ENCODE measurements at places on chromosomes 3 and 15.

DNA sequence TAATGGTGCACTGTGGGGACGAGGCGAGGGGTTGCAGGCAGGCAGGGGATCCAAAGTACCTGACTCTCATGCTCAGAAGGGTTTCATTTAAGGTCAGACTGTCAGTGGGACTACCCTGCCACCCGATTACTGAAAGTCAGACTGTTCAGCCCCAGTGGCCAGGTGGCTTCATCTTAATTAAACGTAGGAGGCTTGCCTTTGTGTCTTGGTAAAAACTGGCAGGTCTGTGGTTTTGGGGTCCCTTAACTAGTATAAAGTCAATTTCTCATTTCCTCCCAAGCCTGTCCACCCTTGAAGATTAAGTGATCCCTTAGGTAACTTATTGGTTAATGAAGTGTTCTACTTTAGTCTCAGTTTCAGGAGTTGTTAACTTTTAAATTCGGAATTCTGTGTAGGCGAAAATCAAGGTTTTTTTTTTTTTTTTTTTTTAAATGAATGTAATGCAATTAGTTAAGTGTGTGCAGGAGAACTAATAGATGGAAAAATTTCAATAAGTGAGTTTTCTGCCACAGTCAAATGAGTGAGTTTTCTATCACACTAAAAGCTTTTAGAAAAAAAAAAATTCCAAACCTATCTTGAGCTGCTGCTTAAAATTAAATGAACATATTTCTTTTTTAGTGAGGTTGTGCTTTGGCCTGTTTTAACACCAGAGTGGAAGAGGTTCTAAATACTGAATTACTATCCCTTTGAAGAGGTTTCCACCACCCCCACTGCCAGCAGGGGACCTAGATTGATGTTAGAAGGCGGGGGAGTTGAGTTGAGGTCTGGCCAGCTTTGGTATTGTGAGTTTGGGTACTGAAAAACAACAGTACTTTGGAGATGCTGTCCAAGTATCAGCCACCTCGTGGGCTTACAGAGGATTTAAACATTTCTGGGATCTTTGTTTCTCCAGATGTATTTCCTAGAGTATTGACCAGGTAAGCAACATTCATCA lies 15.2 kb downstream of the ITPR1 start:
- DNase-seq, result no peak

DNA sequence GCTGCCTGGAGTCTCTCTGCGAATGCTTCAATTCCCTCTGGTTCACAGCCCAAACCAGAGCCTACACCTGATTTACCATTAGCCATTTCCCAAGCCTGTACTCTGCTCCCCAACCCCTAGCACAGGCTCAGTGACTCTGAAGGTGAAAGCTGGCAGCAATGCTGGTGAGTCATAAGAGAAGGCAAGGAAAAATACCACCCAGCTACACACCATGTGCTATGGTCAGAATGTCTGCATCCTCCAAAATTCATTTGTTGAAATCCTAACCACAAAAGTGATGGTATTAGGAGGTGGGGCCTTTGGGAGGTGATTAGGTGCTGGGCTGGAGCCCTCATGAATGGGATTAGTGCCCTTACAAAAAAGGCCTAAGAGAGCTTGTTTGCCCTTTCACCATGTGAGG lies 117.1 kb upstream of the TJP1 start:
- no peak for DNase-seq

GRCh38 chr3:131561511-131561910 lies 58.7 kb upstream of the MRPL3 start:
- no peak for DNase-seq

DNA sequence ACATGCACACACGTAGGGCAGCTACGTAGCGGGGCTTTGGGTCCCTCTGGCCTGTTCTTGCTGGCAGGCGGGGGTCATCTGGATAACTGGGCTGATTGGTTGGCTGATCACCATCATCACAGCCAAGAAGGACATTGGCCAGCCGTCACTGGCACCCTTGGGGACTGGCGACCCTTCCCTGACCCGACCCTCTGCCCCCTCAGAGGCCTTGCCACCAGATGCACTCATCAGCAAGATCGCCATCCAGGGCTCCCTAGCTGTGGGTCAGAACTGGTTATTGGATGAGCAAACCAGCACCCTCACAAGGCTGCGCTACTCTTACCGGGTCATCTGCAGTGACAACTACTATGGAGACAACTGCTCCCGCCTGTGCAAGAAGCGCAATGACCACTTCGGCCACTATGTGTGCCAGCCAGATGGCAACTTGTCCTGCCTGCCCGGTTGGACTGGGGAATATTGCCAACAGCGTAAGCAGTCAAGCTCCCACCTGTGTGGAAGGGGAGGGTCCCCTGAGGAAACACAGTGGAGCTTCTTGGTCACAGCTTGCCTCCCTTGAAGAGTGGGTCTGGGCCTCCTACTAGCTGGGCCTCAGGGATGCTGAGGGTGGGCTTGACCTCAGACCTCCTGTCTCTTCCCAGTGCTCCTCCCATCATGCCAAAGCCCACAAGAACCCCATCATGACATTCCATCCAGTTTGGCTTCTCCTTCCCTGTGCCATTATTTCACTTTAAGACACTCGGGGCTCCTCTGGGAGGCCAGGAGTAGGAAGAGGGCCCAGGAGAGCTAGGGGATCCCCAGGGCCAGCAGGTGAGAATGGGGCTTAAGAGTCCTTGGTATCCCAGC lies 2.4 kb downstream of the DLL4 start:
- no peak for DNase-seq

DNA sequence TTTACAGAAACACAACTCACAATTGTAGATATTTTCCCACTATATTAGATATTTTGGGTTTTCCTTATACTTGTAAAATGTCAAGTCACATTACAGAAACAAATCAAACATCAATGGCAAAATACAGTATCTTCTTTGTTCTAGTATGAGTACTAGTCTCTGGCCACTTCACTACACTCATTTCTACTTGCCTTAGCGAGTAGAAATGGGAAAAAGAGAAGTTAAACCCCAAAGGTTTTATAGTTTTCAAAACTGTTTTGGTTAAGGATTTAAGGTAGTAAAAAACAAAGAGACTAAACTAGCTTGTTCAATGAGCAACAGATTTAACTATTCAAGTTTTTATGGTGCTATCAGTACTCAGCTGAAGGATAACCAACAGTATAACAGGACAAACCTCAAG lies 81.7 kb downstream of the BTD start:
- DNase-seq, result no peak

DNA sequence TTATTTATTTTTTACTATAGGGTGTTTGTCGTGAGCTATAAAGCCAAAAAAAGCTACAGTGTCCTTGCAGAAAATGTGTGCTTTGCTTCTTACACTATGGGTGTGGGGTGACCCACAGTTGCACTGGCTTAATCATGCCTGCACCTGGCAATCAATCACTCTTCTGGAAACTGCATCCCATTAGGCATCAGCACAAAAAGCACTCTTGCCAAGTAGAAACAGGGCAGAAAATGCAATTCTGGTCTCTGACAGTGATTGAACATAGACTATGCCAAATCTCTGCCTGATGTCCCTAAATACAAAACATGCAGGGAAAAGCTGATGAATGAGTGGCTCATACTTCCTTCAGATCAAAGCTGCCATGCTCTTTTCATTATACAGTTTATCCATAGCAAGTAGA lies 30.4 kb upstream of the PLAAT1 start:
- DNase-seq, result no peak

- DNase-seq, result no peak
Measured at GRCh38 chr3:11172096-11172690, 17.9 kb downstream of the HRH1 start.

GRCh38 chr3:65665915-65666314 lies 372.8 kb downstream of the MAGI1 start:
- no peak for DNase-seq

GRCh38 chr15:70831094-70831911 lies 22.7 kb downstream of the LARP6 start:
- DNase-seq, result no peak

DNA sequence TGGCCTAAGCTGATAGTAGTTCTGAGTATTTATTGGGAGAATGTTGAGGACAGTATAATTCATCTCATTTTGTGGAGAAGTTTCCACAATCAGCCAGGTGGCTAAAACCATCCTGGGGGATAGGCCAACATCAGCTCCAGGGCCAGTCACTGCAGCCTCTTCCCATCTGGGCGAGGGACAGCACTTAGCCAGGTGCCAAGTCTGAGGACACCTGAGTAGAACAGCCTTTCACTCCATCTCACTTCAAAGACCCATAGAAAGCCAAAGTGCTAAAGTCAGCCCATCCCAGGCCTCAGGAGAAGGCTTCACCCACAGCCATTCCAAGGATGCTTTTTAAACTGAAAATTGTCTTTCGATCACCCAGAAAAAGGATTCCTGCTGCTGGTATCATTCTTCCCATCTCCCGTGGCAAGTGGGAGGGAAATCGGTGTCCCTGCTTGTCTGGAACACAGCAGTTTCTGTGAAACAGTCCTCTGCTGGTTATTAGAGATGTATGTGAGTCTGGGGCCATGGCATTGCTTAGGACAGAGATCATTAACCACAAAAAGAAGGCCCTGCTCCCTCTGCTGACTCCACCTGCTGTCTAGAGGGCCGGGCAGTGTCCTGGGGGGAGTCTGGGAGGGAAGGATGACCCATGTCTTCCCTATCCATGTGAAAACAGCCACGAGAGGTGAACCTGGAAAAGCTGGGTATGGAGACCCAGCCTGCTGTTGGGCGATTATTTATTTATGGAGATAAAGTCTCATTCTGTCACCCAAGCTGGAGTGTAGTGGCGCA lies 9.6 kb downstream of the CALML4 start:
- no peak for DNase-seq

DNA sequence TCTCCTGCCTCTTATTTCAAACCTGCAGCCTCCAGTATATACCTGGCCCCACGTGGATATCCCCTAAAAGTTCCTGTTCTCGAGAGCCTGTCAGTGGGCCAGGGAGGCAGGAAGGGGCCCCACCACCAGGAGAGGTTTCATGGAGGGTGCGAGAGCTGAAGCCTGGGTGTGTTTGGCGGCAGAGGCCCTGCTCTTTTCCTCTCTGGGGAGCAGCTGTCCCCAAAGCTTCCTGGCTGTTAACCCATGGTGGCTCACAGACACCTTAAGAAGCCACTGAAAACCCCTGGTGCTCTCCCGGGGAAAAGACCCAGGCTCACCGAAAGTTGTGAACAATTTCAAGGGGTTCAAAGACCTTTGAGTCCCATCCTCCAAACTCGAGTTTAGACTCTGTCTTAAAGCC lies 1.1 kb downstream of the PRRT3 start:
- DNase-seq, result no peak

DNA sequence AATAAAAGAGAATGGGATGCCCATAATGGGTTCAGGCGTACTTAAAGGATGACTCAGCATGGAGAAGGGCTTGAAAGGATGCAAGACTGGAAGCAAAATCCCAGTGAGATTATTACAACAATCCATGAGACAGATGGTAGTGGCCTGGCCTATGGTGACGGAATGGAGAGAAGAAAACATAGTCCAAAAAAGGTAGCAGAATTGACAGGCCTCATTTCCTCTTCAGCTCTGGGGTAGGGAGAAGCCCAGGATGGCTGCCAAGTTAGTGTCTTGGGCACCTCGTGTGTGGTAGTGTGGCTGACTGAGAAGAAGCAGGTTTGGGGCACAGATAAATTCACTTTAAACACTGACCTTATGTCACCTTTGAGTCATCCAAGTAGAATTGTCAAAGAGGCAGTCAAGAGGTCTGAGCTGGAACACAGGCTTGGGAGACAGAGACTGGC lies 18.1 kb downstream of the MB21D2 start:
- DNase-seq, result no peak

- DNase-seq, result no peak
Measured at GRCh38 chr3:44098656-44099415, 142.8 kb upstream of the TOPAZ1 start.

- DNase-seq, result no peak
Measured at GRCh38 chr15:93479715-93480114, 390.7 kb upstream of the RGMA start.

- no peak for DNase-seq
Measured at GRCh38 chr15:92415639-92416297, 22.1 kb downstream of the ST8SIA2 start.

DNA sequence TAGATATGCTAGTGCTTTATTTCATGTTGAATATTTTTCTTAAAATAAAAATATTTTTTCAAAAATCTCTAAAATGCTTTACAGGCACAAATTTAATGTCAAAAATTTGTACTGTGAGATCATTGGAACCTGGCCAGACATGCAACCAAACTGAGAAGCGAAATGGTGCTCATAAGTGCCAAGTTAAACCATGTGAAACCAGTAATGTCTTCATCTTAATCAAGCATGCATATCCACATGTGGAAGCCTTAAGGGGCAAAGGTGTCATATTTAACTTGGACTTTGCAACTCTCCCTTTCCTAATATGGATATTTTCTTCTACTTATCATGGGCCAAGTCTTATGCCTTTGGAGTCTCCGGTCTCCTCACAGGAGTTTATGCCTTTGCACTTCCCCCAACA lies 208.9 kb upstream of the COL8A1 start:
- DNase-seq, result no peak

GRCh38 chr3:45180051-45180450 lies 33.9 kb upstream of the CDCP1 start:
- no peak for DNase-seq

- DNase-seq, result no peak
Measured at GRCh38 chr3:194031867-194032635, 103.9 kb upstream of the HES1 start.

DNA sequence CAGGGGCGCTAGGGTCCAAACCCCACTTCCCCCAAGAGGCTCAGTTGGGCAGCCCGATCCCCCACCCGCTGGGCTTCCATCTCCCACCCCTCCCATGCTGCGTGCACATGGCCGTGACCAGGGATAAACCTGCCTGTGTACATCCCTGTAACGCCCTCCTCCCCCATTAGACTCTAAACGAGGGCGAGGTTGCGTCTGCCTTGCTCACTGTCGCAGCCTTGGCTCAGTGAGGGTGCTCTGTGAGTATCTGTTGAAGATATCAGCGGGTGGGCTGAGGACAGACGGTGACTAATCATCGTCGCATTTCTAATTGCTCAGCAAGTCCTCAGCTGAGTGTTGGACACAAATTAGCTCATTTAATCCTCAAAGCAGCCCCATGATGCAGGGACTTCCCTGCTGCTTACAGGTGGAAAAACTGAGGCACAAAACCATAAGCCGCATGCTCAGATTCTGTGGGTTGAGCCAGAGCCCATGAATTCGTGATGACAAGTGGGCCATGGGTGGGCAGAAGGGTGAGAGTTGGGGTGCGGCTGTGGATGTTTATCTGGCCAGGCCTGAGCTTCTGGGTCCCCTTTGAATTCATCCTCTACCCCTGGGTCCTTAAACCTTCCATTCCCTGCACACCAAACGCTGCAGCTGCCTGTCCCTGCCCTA lies 26.0 kb downstream of the FBLN2 start:
- DNase-seq, result peak; percentile 8

- DNase-seq, result no peak
Measured at GRCh38 chr15:80572337-80572736, 122.8 kb upstream of the ABHD17C start.

GRCh38 chr3:132997404-132998185 lies 40.6 kb upstream of the TMEM108 start:
- no peak for DNase-seq

Data from activated T-cell treated with anti-CD3 and anti-CD28 coated beads for 24 hours (primary cell).